Mammary epithelial cell (primary cell): ENCODE measurements at places on chromosomes 6 and 20.

DNA sequence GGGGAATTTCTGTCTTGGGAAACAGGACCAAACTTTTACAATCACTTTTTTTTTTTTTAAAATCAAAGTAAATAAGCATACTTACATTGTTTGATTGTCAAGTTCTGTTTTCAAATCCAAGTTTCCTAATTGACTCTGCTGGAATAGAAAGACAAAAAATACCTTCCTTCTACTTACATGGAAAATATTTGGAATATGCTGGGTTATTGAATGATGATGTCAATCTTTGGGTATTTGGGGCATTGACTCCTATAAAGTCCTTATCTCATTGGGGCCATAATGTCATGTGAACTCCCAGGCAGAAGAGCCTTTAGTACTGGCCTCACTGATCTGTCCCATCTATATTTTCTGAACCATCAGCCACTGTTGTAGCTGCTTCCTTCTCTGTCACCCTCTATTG, 122.6 kb upstream of the NOX3 start:
- no peak for DNase-seq

- DNase-seq = peak; percentile 62
Observed at GRCh38 chr6:110590821-110591351, 114.5 kb upstream of the SLC22A16 start.

- DNase-seq = no peak
Observed at GRCh38 chr20:19855416-19855815, 97.4 kb downstream of the RIN2 start.

DNA sequence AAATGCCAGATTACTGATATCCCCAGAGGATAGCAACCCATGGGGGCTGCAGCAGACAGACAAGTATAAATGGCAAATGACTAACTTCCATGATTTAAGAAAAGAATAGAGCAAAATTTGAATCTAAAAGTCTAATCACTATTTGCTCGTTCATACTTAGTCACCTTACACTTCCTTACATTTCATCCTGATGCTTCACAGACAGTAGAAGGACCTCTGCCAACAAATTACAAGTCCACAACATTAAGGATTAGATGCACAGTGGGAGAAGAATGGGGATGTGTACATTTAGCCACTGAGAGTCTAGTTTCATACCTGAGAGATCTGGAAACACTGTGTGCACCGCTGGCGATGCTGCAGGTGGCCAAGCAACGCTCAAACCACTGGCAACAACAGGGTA, 72.4 kb downstream of the FYN start:
- DNase-seq = no peak

- DNase-seq = no peak
Observed at GRCh38 chr20:63840405-63840828, 9.4 kb upstream of the ZBTB46 start.

GRCh38 chr20:63137851-63138415, 78.0 kb downstream of the YTHDF1 start:
- DNase-seq = no peak

- no peak for DNase-seq
Observed at GRCh38 chr6:133399426-133399825, 158.3 kb downstream of the EYA4 start.

- no peak for DNase-seq
Observed at GRCh38 chr20:33848391-33848790, 37.2 kb downstream of the CHMP4B start.

DNA sequence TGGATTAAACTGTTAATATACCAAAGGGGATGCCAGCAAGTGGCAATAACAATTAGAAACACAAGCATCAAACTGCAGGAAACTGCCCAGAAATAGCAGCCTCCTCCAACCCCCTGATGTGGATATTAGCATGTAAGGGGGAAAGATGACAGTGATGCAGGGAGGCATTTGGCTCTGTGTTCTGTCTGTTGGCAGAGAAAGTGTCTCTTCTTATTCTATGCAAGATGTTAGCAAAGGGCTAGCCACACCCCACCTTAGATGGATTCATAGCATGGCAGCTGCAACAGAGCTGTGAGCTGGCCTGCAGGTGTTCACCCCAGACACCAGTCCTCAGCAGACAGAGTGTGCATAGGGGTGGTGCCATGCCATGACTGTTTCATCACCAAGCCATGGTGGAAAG, 38.0 kb downstream of the SCP2D1 start:
- peak; percentile 21 for DNase-seq

- no peak for DNase-seq
Observed at GRCh38 chr6:75438442-75439116, 55.0 kb downstream of the FILIP1 start.

- no peak for DNase-seq
Observed at GRCh38 chr20:61804752-61805295, 260.9 kb downstream of the TAF4 start.

GRCh38 chr6:33271117-33271467, 584 bp downstream of the VPS52 start:
- DNase-seq = no peak

- DNase-seq = no peak
Observed at GRCh38 chr20:60334911-60335310, 376.7 kb downstream of the CDH26 start.

- no peak for DNase-seq
Observed at GRCh38 chr20:6212903-6213302, 90.1 kb upstream of the FERMT1 start.

DNA sequence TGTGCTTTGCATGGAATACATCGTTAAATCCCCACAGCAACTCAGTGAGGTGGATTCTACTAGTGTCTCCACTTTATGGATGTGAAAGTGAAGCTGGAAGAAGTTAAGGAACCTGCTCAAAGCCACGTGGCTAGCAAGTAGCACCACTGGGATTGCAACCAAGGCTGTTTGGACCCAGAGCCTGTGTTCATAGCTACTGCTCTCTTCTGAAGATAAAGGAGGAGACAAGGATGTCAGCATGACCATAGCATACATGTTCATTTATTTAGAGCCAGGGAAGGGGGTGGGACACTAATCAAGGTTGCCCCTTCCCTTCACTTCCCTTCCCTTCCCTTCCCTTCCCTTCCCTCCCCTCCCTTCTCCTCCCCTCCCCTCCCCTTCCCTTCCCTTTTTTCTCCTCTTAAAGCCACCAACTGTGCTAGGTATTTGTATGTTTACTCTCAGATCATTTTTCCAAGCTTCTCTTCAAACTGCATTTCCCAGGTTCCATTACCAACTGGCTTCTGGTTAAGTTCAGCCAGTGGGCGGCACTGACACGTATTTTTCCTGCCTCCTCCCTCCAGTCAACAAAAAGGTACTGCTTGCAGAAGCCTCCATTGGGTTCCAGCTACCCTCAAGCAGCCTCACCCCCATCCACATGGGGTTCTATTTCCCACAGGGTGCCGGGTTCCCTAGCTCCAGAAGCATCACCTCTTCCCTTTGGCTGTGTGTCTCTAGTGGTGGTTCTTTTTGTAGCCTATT, 134.9 kb downstream of the BCAS1 start:
- no peak for DNase-seq

GRCh38 chr20:14334306-14334930, 3.0 kb downstream of the FLRT3 start:
- peak; percentile 70 for DNase-seq

- no peak for DNase-seq
Observed at GRCh38 chr6:8194490-8194889, 92.1 kb upstream of the EEF1E1 start.

DNA sequence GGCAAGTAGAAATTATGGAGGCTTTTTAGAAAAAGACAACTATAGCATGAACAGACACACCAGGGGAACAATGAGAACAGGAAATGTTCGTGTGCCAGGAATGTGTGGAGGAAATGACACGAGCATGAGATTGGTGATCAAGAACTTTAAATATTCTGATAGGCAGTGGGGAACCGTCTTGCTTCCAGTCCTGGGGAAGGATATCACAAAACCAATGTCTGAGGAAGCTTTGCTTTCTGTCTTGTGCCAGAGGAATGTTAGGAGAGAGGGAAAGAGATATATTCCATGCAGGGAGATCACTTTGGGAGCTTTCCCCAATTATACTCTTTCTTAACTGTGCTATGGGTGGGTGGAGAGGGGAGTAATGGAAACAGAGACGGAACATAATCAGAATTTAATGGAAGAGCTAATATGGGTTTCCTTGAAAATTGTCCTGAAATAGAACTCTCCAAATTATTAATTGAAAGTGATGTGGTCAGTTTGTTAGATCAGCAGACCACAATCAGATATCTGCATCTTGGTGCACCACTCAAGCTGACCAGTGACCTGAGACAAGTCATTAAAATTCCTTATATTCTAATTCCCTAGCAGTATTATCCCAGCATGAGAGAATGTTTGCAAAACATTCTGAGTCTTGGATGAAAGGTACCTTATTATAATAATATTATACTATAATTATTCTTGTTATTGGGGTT, 178.2 kb downstream of the SOX4 start:
- no peak for DNase-seq

DNA sequence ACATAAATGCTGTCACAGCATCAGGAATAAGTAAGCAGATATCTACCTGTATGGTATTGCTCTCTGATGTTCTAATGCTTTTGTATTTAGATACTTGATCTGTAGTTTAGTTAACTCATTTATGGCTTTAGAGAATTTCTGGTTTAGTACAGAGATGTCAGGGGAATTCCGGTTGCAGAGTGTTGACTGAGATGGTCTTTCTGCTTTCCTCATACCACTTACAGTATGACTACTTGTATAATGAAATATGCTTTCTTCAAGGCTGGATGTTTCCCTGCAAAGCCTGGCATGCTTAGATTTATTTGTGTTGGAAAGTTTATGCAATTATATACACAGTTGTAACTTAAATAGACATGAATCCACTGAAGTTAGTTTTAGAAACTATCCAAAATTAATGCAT, 278.4 kb downstream of the CDH26 start:
- no peak for DNase-seq

- DNase-seq = peak; percentile 13
Observed at GRCh38 chr20:8790442-8791074, 278.3 kb upstream of the PLCB4 start.

DNA sequence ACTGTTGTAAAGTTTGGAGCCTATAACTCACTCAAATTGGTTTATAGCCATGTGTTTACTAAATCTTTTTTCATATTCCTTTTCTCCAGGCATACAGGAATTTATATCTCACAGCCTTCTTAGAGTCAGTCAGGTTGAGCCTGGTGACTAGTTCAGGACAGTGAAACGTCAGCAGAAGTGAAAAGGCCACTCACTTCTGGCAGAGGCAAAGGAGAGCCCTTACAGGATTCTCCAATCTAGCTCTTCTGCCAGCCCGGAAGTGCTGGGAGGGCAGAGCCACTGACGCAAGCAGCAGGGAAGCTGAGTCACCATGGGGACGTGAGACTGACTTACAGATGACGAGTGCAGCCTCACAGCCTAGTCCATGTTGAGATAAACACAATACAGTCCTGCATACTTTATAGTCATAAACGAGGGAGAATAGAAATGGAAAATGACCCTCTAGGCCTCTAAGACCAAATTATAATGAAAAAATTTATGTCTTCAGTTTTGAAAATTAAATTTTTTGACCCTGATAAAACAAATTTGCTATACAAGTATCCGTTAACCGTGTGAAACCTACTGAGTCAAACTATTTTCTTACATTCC, 1.3 kb downstream of the PXT1 start:
- DNase-seq = peak; percentile 98

- DNase-seq = no peak
Observed at GRCh38 chr20:24694727-24695528, 225.5 kb downstream of the SYNDIG1 start.

GRCh38 chr20:57475388-57476083, 49.4 kb downstream of the CTCFL start:
- DNase-seq = no peak

- DNase-seq = no peak
Observed at GRCh38 chr6:148514091-148514845, 171.6 kb downstream of the SASH1 start.

DNA sequence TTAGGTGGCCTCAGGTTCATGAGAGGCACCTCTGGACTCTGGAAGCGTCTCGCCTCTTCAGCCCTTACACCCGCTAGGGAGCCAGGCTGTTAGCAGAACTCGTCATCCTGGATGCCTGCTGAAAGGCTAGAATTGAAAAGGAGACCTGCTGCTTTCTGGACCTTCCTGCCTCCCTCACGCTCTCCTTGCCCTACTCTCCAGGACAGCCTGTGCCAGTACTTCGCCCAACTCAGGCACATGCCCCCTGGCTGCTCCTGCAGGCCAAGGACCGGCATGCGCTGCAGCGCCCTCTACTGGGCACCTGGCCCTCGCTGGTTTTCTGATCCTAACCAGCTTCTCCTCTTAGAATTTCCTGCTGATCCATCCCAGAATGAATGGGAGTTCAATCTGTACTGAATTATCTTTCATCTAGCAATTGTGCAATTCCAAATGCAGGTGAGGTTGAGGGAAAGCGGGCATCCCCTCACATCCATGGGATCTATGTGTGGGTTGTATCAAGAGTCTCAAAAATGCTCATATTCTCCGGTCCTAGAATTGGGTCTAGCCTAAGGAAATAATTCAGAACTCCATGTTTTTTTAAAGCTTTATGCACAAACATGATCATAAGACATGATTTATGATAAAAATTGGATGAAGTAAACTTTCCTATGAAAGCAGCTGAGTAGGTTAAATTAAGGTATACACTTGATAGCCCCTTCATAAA, 78.0 kb downstream of the PTPN1 start:
- DNase-seq = peak; percentile 54

- DNase-seq = peak; percentile 86
Observed at GRCh38 chr20:45510242-45510862, 5.1 kb downstream of the SPINT3 start.

GRCh38 chr6:77038807-77039206, 424.5 kb downstream of the HTR1B start:
- DNase-seq = no peak

- DNase-seq = no peak
Observed at GRCh38 chr6:168195712-168196111, 116.7 kb upstream of the FRMD1 start.

DNA sequence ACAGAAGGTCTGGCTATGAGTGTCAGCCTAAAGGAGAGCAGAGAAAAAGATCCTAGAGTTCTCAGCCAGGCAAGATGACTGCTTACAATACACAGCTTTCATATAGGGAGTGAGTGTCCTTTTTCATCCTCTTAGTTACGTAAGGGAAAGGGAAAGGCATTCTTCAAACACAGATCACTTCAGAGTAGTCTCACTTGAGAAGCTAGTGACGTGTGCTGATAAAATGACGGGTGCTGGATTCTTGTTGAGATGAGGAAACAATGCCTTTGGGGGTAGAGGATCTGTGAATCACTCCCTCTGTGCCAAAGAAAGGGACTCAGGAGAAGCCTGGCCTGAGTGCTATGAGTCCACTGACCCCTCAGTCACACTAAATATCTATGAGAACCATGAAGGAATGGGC, 117.3 kb downstream of the QRSL1 start:
- DNase-seq = peak; percentile 100

DNA sequence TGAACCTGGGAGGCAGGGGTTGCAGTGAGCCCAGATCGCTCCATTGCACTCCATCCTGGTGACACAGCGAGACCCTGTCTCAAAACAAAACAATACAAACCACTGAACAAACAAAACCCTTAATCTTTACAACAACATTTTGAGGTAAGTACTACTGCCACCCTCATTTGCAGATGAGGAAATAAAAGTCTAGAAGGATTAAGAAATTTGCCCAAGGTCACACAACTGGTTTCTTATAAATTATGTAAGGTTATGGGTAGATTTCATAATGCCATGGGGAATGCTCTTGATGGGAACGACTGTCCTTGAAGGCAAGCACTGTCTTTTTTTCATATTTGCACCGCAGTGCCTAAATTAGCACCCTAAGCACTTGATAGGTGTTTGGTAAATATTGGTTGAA, 13.8 kb upstream of the B4GALT5 start:
- DNase-seq = no peak
